ENCODE measurements at places on chromosomes 1 and 21.

GRCh38 chr1:17209430-17209829 is 4.5 kb downstream of the PADI1 start:
- no peak for DNase-seq

DNA sequence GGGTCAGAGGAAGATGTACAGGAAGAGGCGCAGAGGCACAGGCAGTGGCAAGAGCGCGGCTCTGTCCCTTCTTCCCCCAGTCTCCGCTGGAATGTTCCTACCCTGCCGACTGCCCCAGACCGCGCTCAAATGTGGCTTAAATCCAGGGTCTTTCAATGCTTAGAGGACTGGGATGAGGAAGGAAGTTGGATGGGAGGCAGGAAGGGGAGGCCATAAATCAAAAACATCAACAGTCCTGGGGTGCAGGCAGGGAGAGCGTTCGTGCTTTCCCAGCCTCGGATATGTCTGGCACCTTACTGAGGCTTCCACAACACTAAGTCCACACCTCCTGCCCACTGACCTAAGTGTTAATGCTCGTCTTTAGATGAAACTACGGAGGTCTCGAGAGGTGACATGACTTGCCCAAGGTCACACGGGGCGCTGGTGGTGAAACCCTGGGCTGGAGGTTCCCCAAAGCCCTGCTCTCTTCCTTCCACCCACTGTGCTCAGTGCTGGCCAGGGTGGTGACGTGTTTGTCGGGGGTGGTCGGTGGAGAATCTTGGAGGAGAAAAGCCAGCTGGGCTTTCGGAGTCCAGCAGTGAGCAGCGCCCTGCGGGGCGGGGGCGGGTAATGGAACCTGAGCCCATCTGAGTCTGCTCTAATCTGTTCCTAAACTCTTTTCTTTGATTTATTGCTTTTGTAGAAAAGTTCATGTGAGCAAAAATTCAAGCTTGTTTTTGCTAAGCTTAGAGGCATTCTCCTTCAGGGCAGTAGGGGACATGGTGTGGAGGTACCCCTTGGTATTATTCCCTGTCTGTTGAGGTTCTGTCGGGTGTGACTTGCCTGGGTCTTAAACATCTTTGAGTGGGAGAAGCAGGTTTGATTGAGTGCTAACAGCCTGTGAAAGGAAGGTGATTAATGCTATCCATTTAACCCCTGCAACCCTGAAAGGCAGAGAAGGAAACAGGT is 708 bp downstream of the CDA start:
- DNase-seq = no peak

DNA sequence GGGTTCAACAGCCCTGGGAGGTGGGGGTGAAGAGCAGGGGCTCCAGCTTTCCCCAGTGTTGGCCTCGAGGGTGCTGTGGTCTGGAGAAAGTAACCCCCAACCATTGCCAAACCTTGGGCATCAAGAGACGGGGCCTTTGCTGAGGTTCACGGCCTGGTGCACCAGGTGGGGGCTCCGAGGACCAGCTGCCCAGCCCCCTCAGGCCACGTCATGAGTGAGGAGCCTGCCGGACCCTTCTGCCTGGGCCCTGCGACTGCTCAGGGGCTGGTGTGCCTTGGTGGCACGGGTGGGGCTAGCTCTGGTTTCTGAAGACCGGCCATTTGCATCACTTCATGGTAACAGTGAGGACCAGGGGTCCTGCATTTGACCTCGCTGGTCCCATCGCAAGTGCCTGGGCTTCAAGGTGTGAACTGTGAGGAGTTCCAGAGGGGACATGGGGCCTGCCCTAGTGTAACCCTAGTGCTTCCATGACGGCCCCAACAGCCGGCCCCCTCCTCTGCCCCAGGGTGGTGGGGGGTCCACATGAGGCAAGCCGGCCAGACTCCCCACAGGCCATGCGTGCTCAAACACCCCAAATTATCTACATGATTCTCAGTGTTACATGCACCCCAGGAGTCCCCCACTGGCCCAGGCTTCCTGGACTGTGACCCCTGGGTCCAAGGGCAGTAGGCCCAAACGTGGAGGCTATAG is 13.5 kb downstream of the MORN1 start:
- no peak for DNase-seq

- no peak for DNase-seq
These were observed 246.1 kb upstream of the DUSP10 start for GRCh38 chr1:221987860-221988520.

DNA sequence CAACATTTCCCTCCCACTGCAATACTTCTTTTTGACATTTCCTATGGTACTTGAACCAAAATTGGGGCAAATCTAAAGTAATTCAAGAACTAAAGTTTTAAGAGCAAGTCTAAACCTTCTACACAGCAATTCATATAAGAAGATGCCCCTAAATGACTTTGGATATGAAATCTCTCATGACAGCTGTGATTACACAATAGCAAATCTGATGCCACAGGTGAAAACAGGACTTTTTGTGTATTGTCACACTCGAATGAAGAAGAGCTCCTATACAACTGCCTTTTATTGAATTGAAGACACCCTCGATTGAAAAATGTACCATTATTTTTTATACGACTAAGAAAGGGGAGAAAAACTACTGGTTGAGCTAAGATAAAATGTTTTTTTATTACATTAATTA is 59.6 kb upstream of the DYNLT5 start:
- DNase-seq = no peak

DNA sequence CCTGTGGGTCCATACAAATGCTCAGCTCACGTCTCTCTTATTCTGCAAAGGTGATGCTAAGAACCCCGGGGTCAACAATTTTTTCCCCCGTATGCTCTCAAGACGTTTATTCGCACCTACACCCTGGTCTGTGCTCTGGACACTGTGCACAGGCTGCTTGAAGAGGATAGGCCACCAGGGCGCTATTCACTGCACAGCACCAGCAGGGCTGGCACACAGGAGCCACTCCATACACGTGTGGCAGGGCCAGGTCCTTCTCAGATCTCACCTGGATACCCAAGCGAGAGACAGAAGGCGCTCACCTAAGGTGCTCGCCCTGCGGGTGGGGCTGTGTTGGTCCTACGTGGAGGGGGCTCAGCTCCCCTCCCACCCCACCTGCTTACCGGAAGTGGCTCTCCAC is 16.7 kb downstream of the TMEM63A start:
- DNase-seq = no peak
